ENCODE measurements at places on chromosomes 3 and 15. TPM values are rescaled to one million over a fixed set of nuclear protein-coding genes. Genes with fewer than 3 reads are reported as not detected.

CX3CR1 gene
- 0.63 TPM for total RNA-seq

SEMA3B gene
- 72.2 TPM for total RNA-seq

MNS1 gene
- 0.84 TPM for total RNA-seq

PLAAT1 gene
- total RNA-seq, result not detected

PLXNA1 gene
- 56.4 TPM for total RNA-seq

TPRG1 gene
- 15.9 TPM for total RNA-seq

CFAP20DC gene
- not detected for total RNA-seq

FSIP1 gene
- 0.32 TPM for total RNA-seq

SH3GL3 gene
- total RNA-seq, result 0.60 TPM

MAP1A gene
- total RNA-seq, result 6.2 TPM

RNF111 gene
- total RNA-seq, result 28.7 TPM

CCDC54 gene
- not detected for total RNA-seq

ACTR8 gene
- total RNA-seq, result 21.9 TPM

MPI gene
- total RNA-seq, result 35.9 TPM

RASGRF1 gene
- total RNA-seq, result 0.32 TPM

CPOX gene
- total RNA-seq, result 11.0 TPM

GPX1 gene
- 403 TPM for total RNA-seq

CFAP91 gene
- 4.7 TPM for total RNA-seq

SH2D7 gene
- not detected for total RNA-seq

COL8A1 gene
- total RNA-seq, result 145 TPM

DISP2 gene
- 0.06 TPM for total RNA-seq

FRMD4B gene
- 39.5 TPM for total RNA-seq

ANKUB1 gene
- not detected for total RNA-seq

RARB gene
- 11.2 TPM for total RNA-seq

OXTR gene
- 0.13 TPM for total RNA-seq

EOMES gene
- total RNA-seq, result 0.63 TPM

FGF12 gene
- 9.3 TPM for total RNA-seq

FANCI gene
- total RNA-seq, result 6.6 TPM

GOLGA6L7 gene
- total RNA-seq, result not detected

GAP43 gene
- total RNA-seq, result not detected

HEG1 gene
- total RNA-seq, result 238 TPM

LRRK1 gene
- total RNA-seq, result 20.2 TPM

TTLL3 gene
- 91.1 TPM for total RNA-seq

VWA5B2 gene
- total RNA-seq, result 0.47 TPM

REC114 gene
- total RNA-seq, result not detected

STRA6 gene
- not detected for total RNA-seq

GDPGP1 gene
- total RNA-seq, result 8.0 TPM

MGLL gene
- total RNA-seq, result 58.9 TPM

SLC22A14 gene
- total RNA-seq, result 0.24 TPM

TMC3 gene
- not detected for total RNA-seq

FBXO40 gene
- total RNA-seq, result not detected

CLRN1 gene
- total RNA-seq, result not detected

CADPS gene
- total RNA-seq, result 4.4 TPM

CYP1A2 gene
- not detected for total RNA-seq

Measured in omental fat pad (tissue), 4 donors.